ENCODE measurements at places on chromosomes 4 and X. TPM values are rescaled to one million over a fixed set of nuclear protein-coding genes. Genes with fewer than 3 reads are reported as not detected.

Gene EMCN
- 3.6 TPM for total RNA-seq

Gene VGLL1
- not detected for total RNA-seq

Gene GSX2
- total RNA-seq: not detected

Gene VCX3B
- not detected for total RNA-seq

Gene TEC
- 0.20 TPM for total RNA-seq

Gene SGMS2
- 197 TPM for total RNA-seq

Gene USP9X
- 188 TPM for total RNA-seq

Gene FGFRL1
- 29.3 TPM for total RNA-seq

Gene PABPC1L2A
- not detected for total RNA-seq

Gene F8A2
- total RNA-seq: not detected

Gene C4orf51
- total RNA-seq: not detected

Gene SATL1
- total RNA-seq: not detected

Gene UCP1
- total RNA-seq: not detected

Gene ITIH6
- total RNA-seq: not detected

Gene S100P
- total RNA-seq: not detected

Gene GC
- not detected for total RNA-seq

Gene SSX2
- not detected for total RNA-seq

Gene SPP1
- total RNA-seq: 2.4 TPM

Gene LONRF3
- 0.65 TPM for total RNA-seq

Gene EXOC1L
- not detected for total RNA-seq

All from smooth muscle cell of the pulmonary artery (primary cell).